ENCODE measurements at places on chromosomes 6 and 20.

DNA sequence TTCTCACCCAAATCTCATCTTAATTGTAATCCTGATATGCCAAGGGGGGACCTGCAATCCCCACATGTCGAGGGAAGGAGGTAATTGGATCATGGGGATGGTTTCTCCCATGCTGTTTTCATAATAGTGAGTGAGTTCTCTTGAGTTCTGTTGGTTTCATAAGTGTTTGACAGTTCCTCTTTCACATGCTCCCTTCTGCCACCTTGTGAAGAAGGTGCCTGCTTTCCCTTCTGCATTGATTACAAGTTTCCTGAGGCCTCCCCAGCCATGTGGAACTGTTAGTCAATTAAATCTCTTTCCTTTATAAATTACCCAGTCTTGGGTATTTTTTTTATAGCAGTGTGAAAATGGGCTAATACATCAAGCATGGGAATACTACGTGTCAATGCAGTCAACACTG lies 925.0 kb upstream of the MAN1A1 start:
- DNase-seq: no peak

DNA sequence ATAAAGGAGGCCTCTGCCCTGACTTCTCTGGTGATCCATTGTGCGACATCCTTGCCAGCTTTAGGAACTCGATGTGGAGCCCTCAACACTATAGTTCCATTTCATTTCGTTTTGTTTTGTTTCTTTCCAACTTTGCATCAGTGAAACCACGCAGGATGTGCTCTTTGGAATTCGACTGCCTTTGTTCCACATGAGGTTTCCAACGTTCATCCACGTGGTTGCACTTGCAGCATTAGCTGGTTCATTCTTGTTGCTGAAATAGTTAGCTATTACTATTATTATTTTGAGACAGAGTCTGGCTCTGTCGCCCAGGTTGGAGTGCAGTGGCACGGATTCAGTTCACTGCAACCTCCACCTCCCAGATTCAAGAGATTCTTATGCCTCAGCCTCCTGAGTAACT lies 61.3 kb upstream of the ZNFX1 start:
- no peak for DNase-seq

GRCh38 chr6:109315341-109316110 lies 66.7 kb downstream of the CD164 start:
- DNase-seq: no peak

GRCh38 chr6:50608421-50608820 lies 104.9 kb upstream of the TFAP2D start:
- DNase-seq: peak; percentile 40

DNA sequence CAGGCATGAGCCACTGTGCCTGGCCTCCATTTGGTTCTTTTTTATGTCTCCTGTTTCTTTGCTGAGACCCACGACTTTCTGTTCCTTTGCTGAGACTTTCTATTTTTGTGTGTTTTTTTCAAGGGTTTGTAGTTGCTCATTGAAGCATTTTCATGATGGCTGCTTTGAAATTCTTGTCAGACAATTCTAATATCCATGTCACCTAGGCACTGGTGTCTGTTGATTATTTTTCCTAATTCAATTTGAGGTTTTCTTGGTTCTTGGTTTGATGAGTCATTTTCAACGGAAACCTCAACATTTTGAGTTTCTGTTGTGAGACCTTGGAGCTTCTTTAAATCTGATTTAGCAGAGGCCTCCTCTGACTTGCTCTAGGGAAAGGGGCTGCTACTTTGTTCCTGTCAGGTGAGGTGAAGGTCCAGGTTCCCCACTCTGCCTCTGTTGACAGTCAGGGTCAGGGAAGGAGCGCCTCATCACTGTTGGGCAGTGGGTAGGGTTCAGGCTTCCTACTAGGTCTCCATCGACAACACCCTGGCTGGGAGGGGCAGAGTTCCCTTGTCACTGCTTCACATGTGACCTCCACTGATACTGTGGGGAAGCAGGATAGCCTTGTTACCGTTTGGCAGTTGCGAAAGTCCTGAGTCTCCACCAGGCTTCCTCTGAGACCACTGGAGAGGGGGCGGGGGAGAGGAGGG lies 67.2 kb upstream of the RNF24 start:
- DNase-seq: no peak

GRCh38 chr6:116008470-116009243 lies 52.0 kb downstream of the FRK start:
- no peak for DNase-seq

GRCh38 chr6:42241915-42242314 lies 24.3 kb upstream of the MRPS10 start:
- no peak for DNase-seq

GRCh38 chr6:5095236-5095635 lies 10.1 kb downstream of the PPP1R3G start:
- DNase-seq: no peak

GRCh38 chr6:15176816-15177370 lies 69.0 kb upstream of the JARID2 start:
- DNase-seq: no peak

GRCh38 chr6:25484900-25485299 lies 167.1 kb upstream of the SCGN start:
- DNase-seq: no peak

GRCh38 chr20:55855052-55855451 lies 150.3 kb downstream of the CBLN4 start:
- DNase-seq: no peak

DNA sequence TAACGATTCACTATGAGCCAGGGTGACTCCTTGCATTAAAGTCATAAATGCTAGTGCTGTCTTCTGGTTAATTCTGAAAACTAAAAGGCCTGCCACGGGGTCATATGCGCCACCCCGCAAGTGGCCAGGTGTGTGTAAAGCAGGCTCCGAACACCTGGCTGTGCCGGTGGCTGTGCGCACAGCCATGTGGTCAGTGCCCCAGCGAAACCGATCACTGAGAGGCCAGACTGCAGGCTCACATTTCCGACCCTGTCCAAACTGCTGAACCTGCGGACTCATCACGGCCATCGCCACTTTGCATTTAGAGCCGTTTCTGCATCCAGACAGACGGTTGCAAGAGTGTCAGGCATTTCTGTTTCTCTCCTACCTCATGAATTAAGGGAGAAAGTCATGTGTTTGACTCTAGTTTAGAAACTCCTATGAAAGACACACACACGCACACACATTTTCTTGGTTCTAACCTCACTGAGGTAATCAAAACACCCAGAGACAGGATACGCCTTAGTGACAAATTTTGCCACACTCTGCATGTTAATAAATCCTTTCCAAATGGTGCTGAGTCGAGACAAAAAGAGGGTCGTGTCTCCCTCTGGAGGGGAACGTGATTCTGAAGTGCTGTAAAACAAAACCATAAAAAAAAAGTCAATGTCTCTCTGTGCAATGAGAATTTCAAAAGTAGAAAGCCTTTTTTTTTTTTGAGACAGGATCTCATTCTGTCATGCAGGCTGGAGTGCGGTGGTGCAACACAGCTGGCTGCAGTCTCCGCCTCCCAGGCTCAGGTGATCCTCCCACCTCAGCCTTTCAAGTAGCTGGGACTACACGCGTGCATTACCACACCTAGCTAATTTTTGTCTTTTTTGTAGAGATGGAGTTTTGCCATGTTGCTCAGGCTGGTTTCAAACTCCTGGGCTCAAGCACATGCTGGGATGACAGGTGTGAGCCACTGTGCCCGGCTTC lies 31.0 kb upstream of the TCFL5 start:
- DNase-seq: no peak

- DNase-seq: no peak
Measured at GRCh38 chr6:33824461-33825154, 20.8 kb upstream of the MLN start.

- DNase-seq: no peak
Measured at GRCh38 chr6:47209632-47210031, 100.1 kb downstream of the TNFRSF21 start.

DNA sequence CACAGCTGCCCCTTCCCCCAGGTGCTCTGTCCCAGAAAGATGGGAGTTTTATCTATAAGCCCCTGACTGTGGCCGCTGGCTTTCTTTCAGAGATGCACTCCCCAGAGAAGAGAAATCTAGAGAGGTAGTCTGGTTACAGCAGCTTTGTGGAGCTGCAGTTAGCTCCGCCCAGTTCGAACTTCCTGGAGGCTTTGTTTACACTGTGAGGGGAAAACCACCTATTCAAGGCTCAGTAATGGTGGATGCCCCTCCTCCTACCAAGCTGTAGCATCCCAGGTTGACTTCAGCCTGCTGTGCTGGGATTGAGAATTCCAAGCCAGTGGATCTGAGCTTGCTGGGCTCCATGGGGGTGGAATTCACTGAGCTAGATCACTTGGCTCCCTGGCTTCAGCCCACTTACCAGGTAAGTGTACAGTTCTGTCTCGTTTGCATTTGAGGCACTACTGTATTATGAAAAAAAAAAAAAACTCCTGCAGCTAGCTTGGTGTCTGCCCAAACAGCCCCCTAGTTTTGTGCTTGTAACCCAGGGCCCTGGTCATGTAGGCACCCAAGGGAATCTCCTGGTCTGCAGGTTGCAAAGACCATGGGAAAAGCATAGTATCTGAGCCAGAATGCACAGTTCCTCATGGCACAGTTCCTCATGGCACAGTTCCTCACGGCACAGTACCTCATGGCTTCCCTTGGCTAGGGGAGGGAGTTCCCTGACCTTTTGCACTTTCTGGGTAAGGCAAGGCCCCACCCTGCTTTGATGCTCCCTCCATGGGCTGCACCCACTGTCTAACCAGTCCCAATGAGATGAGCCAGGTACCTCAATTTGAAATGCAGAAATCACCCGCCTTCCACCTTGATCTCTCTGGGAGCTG lies 275.0 kb downstream of the CENPW start:
- DNase-seq: no peak

DNA sequence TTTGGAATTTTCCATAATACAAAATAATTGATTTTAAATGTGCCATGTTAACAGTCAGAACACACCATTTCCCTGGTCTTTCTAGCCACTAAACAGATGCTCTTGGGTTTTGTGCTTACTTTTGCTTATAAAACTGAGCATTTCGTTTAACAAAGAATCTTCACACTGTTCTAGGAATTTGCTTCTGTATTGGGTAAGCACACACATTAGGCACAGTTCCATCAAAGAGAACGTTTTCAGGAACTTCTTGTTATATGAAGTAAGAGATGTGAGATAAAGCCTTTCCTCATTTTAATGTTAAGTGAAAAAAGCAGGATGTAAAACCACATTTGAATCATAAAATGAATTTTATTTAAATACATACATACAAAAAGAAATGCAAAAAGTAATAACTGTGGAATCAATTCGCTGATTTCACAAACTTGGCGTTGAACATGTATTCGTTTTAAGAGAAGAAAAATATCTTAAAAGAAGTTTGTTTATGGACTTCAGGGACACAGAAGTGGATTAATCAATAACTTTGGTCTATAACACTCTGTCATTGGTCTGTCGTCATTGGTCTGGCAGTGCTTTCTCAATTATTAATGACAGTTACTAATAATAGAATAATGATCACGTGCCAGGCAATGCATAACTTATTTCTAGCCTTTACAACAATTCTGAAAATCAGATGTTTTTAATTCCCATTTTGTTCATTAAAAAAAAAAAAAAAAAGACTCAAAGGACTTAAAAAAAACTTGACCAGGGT lies 199.9 kb upstream of the PRDM1 start:
- DNase-seq: no peak

DNA sequence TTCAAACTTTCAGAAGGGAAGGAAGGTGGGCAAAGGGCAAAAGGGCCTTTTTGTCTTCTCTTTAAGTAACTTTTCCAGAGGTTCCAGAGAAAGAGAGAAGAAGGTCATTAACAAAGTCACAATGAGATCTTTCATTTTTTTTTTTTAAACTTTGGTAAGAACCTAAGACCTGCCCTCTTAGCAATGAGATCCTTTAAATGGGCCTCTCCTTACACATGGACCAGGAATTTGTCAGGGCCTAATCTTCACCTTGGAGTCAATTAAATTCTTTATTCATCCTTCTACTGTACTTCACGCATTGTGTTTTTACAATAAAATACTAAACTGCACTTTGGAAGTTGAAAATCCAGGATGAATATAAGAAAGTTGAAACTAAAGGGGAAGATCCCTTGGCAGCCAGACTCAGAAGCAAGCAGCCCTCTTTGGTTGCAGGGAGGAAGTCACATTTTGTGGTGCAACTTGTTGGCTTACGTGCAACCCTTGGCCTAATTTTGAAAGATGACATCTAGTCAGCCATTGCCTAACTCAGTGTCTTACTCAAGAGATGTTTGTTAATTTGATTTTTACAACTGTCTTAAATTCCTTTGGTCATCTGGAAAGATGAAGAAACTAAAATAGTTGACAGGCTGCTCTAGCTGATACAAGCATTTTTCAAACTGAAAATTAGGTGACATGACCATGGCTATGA lies 11.9 kb upstream of the TMEM170B start:
- DNase-seq: no peak

DNA sequence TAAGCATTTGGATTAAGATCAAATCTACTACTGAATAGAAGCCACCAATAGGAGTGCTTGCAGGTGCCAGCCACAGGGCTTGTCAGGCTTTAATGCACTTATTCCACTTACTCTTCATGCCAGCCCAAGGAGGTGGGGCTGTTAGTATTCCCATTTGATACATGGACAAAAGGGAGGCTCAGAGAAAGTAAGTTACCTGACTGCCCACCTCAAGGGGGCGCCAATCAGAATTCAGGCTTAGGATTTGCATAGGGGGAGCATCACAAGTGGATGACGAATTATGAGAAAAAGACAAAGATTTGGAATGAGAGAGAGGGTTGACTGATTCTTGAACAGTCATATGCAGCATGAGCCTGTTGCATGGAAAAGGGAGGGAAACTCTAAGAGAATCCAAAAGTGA lies 188.4 kb upstream of the TSHZ2 start:
- no peak for DNase-seq

GRCh38 chr20:31637660-31638059 lies at the start of gene COX4I2:
Gene COX4I2, plus strand, starts transcription at chr20:31637912. Its CDS starts 1,106 bp downstream, at chr20:31639018.
- no peak for DNase-seq

DNA sequence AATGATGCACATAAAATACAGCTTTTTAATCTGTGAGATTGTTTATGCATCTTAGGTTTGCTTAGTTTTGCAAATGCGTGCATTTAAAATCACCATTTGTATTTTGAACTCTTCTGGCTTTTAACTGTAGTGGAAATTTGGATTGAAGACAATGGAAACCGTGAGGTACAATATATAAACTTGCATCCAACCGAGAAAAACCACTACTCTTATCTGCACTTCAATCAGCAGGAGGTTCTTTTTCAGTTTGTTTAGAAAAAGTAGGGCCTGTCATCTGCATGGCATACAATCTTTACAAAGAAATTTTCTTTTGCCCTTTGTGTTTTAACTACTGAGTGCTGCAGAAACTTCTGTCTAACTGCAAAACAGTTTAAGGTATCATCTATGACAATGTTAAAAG lies 132.8 kb downstream of the LAMA2 start:
- no peak for DNase-seq

DNA sequence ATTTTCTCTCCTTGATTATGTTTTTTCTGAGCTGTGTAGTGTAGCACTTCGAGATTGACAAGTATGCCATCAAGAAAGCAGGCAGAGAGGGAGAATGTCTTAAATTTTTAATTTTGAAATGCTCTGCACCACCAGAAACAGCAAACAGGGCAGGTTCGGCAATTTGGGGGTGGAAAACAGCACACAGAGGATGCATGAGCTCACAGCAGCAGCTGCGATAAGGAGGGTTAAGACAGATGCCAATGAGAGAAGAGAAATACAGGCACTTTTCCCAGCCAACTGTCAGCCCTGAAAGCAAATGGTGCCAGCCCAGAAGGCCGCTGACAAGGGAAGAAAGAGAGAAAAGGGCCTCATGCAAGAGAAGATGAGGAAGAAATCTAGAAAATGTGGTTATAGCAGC lies 15.1 kb upstream of the SNRPB2 start:
- no peak for DNase-seq

GRCh38 chr6:68741501-68742386 lies 106.7 kb downstream of the ADGRB3 start:
- DNase-seq: no peak

GRCh38 chr6:31083742-31084354 lies 28.5 kb downstream of the C6orf15 start:
- peak; percentile 34 for DNase-seq

- no peak for DNase-seq
Measured at GRCh38 chr20:24304291-24304690, 165.1 kb upstream of the SYNDIG1 start.

Data from NCI-H1105 treated with DMSO at 0.1 percent for 48 hours (cell line).